Pancreas (tissue), 10 donors: ENCODE measurements at places on chromosomes 3 and 15. TPM values are rescaled to one million over a fixed set of nuclear protein-coding genes. Genes with fewer than 3 reads are reported as not detected.

GRCh38 chr3:108301695-108302404 lies 5.5 kb downstream of the HHLA2 start:
- no peak for DNase-seq

DNA sequence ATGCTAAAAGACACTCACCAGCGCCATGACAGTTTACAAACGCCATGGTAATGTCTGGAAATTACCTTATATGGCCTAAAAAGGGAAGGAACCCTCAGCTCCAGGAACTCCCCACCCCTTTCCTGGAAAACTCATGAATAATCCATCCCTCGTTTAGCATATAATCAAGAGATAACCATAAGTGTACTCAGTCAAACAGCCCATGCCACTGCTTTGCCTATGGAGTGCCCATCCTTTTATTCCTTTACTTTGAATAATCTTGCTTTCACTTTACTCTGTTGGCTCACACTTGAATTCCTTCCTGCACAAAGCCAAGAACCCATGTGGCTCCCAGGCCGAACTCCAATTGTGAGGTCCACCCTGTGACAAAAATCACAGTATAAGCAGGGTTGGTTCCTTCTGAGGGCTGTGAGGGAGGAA lies 19.1 kb upstream of the FSTL1 start:
- no peak for DNase-seq

DNA sequence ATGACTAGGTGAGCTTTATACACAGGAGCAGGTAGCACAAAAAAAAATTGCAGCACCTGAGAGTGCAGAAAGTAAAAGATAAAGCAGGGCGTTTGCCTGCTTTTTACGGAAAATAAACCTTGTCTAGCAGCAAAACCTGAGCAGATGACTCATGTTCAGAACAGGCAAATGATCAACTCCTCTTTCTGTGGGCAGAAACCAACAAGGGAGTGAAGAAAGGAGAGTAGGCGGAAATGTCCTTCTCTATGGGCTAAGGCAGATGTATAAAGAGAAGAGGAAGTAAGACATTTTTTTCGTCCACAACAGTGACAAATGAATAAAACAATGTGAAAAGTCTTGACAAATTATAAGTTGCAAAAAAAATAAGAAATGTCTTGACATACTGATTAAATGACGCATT lies 24.5 kb upstream of the GMNC start:
- DNase-seq: no peak

DNA sequence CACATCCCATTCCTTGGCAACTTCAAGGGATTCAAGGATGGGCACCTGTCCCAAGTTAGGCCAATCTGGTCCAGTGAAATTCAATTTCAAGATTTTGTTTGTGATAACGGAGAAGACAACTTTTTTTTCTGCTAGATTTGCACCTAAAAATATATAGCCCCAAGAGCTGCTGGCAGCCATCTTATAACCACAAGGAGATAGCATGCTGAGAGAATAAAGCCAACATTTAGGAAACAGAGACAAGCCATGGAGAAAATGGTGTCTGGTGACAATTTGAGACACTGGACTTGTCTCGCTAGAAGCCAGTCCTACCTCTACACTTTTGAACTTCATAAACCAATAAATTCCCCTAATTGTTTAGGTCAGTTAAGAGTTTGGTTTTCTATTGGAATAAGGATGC lies 5.4 kb downstream of the PARL start:
- no peak for DNase-seq

The H1-8 gene
- total RNA-seq: not detected
